Urinary bladder (tissue), 4 donors: ENCODE measurements at places on chromosomes 7 and 10.

- no peak for DNase-seq
These were observed 321.6 kb upstream of the LRRTM3 start for GRCh38 chr10:66604195-66604594.

DNA sequence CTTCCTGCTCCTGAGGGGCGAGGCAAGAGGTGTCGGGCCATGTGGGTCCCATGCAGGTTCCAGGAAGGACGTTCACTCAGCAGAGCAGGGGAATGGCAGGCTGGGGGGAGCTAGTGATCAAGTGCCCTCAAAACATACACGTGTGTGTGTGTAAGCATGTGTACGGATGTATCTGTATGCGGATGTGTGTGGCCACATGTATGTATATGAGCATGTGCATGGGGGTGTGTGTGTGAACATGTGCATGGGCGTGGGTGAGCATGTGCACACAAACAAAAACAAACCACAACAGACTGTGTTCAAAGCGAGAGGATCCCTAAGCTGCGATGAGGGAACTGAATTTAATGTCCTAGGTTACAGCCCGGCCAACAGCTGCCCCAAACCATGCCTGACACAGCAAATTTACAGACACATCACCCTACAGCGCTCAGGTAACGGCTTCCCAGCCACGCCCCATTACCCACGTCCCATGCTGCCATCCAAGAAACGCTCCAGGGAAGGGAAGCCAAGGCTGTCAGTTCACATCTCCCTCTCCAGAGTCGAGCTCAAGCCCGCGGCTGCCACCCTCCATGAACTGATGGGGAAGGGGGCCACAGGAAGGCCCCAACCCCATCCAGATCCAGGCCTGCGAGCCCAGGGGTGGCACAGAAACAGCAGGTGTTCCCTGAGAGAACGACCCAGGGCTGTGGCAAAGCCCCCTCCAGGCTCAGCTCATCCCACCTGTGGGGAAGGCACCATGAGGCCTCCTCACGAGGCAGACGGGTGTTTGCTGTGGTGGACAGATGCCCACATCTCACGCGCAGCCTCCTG lies 56.6 kb downstream of the PTPRN2 start:
- no peak for DNase-seq

DNA sequence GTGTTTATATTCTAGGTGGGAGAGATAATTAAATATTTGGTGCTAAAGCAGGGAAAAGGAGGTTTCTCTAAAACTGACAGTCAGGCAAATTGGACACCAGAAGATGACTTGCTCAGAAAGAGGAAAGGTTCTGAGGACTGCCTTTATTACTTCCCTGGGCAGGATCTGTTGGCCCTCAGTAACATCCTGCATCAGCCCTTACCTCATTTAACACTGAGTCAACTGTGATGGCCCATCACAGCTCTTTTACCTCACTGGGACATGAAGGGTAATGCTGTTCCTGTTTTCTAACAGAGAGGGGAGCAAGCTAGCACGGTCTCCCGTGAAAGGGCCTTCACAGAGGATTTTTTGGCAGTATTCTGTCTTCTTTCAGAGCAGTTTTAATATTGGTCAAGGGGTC lies 12.0 kb downstream of the PPP1R17 start:
- DNase-seq, result no peak

GRCh38 chr10:16728266-16728665 lies 89.0 kb downstream of the RSU1 start:
- no peak for DNase-seq

DNA sequence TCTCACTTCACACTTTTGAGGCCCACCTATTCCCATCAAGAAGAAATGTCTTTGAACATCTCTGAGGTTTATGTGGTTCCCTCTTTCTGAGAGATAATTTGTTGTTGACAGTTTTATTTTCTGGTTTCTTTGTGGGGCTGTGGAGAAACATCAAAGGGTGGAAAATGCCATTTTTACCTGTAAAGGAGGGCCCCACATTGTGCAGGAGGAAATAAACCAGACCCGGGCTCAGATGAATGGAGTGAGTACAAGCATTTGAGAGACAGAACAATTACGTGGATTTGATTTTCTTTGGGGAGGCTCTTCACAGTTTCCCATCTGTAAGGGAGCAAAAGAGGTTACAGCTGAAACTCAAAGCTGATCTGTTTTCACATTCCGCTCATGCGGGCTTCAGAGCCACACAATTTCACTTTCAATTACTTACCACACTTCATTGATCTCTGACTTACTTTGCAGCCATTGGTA lies 29.8 kb downstream of the ITPRIP start:
- no peak for DNase-seq
